ENCODE measurements at places on chromosomes 11 and 22. TPM values are rescaled to one million over a fixed set of nuclear protein-coding genes. Genes with fewer than 3 reads are reported as not detected.

Gene SAA1
- 24.1 TPM for total RNA-seq

Gene CASP5
- not detected for total RNA-seq

Gene PHLDA2
- total RNA-seq, result not detected

Gene SORL1
- 26.5 TPM for total RNA-seq

Gene PSMD13
- total RNA-seq, result 52.4 TPM

Gene TYR
- not detected for total RNA-seq

- no peaks in the 10 kb centered on the region for H3K27me3 ChIP-seq
- no peak overlapping the region for H3K4me3 ChIP-seq
- DNase-seq, result no peak
- H3K36me3 ChIP-seq, result peaks cover 6% of the 10 kb centered on the region
- H3K4me1 ChIP-seq, result no peaks in the 10 kb centered on the region
- no peak overlapping the region for H3K27ac ChIP-seq
Observed at GRCh38 chr11:103294516-103294915, 185.3 kb downstream of the DYNC2H1 start.

DNA sequence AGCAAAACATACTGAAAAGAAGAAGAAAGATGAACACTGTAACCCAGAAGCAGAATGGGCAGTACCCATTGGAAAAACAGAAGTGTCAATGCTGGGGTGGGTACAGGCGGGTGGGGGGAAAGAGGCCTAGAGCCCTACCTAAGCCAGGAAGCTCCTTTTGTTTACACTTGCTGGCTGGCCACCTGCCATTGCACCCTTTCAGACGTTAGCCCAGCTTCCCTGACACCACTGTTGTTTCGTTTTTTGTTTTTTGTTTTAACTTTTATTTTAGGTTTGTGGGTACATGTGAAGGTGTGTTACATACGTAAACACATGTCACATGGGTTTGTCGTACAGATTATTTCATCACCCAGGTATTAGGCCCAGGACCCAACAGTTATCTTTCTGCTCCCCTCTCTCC is 55.4 kb downstream of the PLEKHA7 start:
- no peaks in the 10 kb centered on the region for H3K36me3 ChIP-seq
- H3K4me1 ChIP-seq, result peaks cover 59% of the 10 kb centered on the region
- peak; percentile 49 for DNase-seq
- H3K27me3 ChIP-seq, result no peaks in the 10 kb centered on the region
- H3K27ac ChIP-seq, result peak overlapping the region; percentile 56
- no peak overlapping the region for H3K4me3 ChIP-seq

DNA sequence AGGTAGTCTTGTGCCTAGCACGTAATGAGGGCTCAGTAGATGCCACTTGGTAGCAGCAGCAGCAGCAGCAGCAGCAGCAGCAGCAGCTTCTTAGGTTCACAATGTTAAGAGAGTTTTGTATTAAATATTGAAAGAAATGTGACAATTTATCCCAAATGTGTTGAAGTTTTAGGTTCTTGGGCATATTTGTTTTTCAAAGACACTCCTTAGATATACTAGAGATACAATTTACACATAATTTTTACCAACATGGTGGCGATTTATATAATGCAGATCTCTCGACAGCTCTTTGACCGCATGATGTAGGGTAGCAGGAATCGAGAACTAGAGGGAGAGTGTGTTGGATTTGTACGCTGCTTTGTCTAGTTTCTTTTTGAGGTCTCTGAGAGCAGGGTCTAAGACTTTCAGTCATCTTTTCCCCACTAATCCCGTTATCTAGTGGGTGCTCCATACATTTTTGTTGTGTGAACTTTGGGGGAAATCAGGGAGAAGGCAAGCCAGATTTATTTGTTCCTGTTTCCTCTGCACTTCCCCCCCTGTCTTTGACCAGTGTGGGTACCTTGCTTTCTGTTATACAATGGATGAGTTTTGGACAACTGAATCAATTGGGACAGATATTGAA is 1.4 kb downstream of the FDX1 start:
- peak overlapping the region; percentile 91 for H3K27ac ChIP-seq
- no peak for DNase-seq
- peak overlapping the region; percentile 21 for H3K4me3 ChIP-seq
- no peaks in the 10 kb centered on the region for H3K36me3 ChIP-seq
- H3K4me1 ChIP-seq, result peaks cover 49% of the 10 kb centered on the region

GRCh38 chr22:39703928-39704639 is 133.5 kb downstream of the CACNA1I start:
- no peaks in the 10 kb centered on the region for H3K4me1 ChIP-seq
- no peaks in the 10 kb centered on the region for H3K27me3 ChIP-seq
- no peaks in the 10 kb centered on the region for H3K36me3 ChIP-seq
- DNase-seq, result peak; percentile 12

DNA sequence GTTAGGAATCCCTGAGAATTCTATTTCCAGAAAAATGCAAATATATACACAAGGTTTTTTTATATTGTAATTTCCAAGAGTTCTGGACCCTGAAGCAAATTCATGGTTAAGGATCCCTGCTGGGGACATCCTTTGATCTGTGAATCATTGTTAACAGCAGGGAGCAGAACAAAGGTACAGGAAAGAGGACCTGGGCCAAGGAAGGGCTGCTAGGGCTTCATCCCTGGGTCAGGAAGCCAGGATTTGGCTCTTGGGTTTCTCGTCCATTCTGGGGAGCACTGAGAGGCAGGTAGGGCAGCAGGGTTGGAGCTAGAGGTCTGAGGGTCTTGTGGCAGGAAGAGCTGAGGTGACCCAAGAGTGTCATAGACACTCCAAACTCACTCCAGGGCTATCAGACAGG is 10.2 kb upstream of the OAF start:
- H3K36me3 ChIP-seq, result no peaks in the 10 kb centered on the region
- H3K4me3 ChIP-seq, result no peak overlapping the region
- DNase-seq, result no peak
- H3K27me3 ChIP-seq, result no peaks in the 10 kb centered on the region
- no peak overlapping the region for H3K27ac ChIP-seq

DNA sequence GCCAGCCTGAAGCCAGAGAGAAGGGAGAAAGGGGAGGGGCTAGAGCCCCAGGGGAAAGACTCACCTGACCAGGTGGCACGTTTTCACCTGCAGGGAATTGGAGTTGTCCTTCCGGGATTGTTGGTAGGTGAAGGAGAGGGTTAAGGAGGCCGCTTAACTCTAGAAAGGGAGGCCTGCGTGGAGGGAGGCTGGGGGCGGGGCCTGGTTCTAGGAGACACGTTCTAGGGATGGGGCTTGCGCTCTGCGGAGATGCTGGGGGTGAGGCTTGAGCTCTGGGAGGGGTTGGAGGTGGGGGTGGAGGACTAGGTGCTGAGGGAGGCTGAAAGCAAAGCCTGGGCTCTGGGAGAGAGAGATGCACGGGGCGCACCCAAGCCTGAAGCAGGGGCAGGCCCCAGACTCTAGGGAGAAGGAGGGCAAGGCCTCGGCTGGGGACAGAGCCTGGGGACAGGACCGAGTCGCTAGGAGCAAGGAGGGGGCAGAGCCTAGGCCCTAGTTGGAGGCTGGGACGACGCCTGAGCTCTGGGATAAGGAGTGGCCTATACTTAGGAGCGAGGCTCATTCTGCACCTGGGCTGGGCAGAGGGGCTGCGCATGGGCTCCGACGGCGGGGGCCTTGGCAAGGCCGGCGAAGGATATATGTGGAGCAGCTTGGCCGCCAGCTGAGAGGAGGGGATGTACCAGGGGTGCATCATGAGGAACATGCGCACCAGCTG is 2.4 kb downstream of the RASGRP2 start:
- DNase-seq, result no peak
- no peak overlapping the region for H3K27ac ChIP-seq
- peaks cover 38% of the 10 kb centered on the region for H3K4me1 ChIP-seq
- H3K4me3 ChIP-seq, result no peak overlapping the region
- peaks cover 45% of the 10 kb centered on the region for H3K27me3 ChIP-seq
- no peaks in the 10 kb centered on the region for H3K36me3 ChIP-seq

GRCh38 chr11:106496677-106497076 is 419.2 kb downstream of the AASDHPPT start:
- no peaks in the 10 kb centered on the region for H3K27me3 ChIP-seq
- no peaks in the 10 kb centered on the region for H3K4me1 ChIP-seq
- H3K4me3 ChIP-seq, result no peak overlapping the region
- no peaks in the 10 kb centered on the region for H3K36me3 ChIP-seq
- no peak overlapping the region for H3K27ac ChIP-seq

DNA sequence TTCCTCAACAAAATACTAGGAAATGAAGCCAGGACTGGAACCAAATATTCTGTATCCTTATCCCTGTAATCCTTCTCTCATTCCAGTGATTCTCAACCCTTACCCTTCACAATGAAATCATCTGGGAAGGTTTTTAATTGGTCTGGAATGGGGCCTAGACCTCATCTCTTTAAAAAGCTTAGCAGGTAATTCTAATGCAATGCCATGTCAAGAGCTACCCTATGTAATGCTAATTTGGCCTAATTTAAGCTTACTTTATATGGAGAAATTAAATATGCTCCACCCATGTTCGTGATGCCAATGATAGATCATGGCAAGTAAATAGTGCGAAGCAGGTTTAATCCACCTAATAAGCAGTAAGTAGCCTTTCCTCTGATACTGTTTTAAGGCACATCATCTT is 101.7 kb downstream of the SGSM3 start:
- H3K27ac ChIP-seq, result no peak overlapping the region
- no peak for DNase-seq
- H3K27me3 ChIP-seq, result no peaks in the 10 kb centered on the region
- H3K36me3 ChIP-seq, result no peaks in the 10 kb centered on the region
- H3K4me1 ChIP-seq, result no peaks in the 10 kb centered on the region

- no peak for DNase-seq
- no peak overlapping the region for H3K4me3 ChIP-seq
- no peaks in the 10 kb centered on the region for H3K27me3 ChIP-seq
- no peak overlapping the region for H3K27ac ChIP-seq
- H3K4me1 ChIP-seq, result peaks cover 34% of the 10 kb centered on the region
- H3K36me3 ChIP-seq, result no peaks in the 10 kb centered on the region
Observed at GRCh38 chr11:111601636-111601978, 642 bp upstream of the SIK2 start.

GRCh38 chr22:39266398-39267030 is 21.7 kb upstream of the PDGFB start:
- H3K4me3 ChIP-seq, result no peak overlapping the region
- H3K36me3 ChIP-seq, result no peaks in the 10 kb centered on the region
- no peak for DNase-seq
- no peaks in the 10 kb centered on the region for H3K27me3 ChIP-seq
- H3K4me1 ChIP-seq, result no peaks in the 10 kb centered on the region
- H3K27ac ChIP-seq, result no peak overlapping the region

Data from body of pancreas (tissue), 4 donors.